ENCODE measurements at places on chromosomes 2 and 18.

DNA sequence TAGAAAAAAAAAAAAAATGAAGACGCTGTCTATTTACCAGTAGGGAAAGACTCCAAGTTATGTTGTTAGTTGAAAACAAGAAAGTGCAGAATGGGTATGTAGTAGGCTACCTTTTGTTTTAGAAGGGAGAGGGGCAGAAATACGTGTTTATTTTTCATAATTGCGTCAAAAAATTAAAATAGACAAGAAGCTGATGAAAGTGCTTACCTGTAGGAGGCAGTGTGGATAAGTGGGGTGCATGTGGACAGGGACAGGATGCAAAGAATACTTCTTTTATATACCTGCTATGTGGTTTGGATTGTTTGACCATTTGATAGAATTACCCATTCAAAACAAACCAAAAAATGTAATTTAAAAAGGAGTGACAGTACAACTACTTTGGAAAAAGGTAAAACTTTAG is 3.0 kb upstream of the GCG start:
- DNase-seq: no peak

DNA sequence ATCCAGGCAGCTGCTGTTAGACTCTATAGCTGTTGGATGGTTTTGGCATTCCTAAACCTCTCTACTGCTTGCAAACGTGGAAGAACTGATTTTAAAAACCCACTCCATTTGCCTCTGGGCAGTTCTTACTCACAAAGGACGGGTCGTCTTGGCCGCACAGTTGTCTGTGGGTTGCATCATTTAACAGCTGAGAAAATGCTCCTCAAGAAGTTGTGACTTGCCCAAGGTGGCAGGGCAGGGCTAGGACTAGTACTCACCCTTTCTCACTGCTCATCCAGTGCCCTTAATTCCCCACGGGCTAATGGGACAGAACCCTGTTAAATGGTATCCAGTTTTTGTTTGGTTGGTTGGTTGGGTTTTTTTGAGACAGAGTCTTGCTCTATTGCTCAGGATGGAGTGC is 997 bp upstream of the DRC1 start:
- DNase-seq: no peak

DNA sequence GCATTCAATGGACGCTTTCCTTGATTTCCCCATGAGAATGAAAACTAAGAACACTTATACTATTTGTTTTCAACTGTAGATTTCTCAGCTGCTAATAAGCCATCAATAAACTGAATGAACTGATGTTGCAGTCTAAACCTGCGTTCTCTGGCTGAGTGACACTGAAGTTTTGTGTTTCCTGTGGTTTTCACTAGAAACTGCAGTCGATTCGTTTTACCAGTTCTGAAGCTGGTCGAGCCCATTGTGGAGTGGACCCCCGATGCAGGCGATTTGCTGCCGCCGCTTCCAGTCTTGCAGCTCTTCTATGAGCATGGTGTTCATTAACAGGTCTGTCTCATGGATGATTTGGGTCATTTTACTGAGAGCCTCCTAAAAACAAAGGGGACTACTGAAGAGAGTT is 50.6 kb upstream of the STAT1 start:
- DNase-seq: no peak

DNA sequence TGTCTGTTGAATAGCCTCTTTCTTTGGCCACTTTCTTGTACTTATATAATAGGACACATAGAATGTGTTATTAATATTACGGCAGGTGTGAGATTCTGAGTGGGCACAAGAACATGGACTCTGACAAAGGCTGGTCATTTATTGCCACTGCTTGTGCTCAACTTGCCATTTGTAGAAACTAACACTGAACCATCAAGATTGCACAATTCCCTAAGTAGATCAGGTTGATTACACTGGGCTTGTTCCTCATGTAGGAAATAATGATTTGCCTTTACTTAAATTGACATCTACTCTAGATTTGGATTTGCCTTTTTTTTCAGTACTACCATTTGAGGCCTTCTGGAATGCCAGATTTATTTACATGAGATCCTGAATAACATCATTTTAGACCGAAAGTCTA is 342.7 kb upstream of the CWC22 start:
- no peak for DNase-seq

GRCh38 chr18:23812546-23813440 is 123.5 kb downstream of the LAMA3 start:
- DNase-seq: peak; percentile 14

- DNase-seq: no peak
These were observed 77.7 kb downstream of the THADA start for GRCh38 chr2:43518181-43518580.

DNA sequence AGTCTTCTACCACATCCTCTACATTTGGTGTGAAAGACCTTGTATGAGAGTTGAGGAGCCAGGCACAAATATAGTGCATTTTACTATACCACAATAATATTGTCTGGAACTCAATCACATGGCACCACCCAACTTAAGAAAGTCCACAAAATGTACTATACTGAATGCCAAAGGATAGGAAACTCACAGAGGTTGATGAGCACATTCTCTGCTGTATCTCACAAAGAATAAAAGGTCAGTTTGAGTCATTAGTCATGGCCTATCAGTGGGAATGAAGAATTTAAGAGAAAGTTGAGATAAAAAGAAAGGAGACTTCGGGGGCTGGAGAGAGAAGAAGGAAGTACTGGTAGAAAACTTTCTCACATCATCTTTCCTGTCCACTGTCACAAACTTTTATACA is 134.3 kb downstream of the RDH14 start:
- DNase-seq: no peak

DNA sequence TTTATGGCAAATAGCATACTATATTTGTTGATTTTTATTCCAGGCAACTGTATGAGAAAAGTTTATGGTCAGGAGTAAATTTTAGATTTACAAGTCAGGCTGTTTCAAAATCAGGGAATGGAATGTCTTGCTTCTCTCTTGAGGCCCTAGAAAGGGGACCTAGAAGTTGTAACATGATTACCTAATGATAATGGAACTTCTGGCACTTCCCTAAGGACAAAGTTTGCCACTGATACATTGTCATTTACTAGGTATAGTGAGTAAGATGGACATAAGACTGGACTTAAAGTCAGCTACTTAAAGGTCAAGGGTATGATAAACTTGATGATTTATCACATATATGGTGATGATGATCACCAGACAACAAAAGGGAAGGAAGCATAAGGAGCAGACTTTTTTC is 103.3 kb upstream of the VRK2 start:
- DNase-seq: no peak

GRCh38 chr2:58497168-58497567 is 256.0 kb upstream of the FANCL start:
- DNase-seq: no peak

- no peak for DNase-seq
These were observed 32.4 kb downstream of the TEX51 start for GRCh38 chr2:126930970-126931590.

DNA sequence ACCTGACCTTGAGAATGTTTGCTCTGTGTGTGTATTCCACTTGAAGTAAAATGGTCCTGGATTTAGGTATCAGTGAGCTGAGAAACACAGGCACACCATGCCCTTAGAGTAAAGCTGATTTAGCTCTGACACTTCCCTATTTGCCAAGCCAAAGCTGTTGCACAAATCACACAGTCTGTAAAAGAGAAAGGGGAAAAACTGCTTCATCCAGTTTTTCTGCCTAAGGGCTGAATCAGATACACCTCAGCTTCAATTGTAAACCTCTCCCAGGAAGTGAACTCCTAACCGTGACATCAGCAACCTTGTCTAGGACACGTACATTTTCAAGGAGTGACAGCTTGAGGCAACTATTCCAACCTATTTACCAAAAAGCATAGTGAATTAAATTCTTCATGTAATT is 150.4 kb downstream of the NR4A2 start:
- no peak for DNase-seq
